ENCODE measurements at places on chromosomes 13 and 19.

DNA sequence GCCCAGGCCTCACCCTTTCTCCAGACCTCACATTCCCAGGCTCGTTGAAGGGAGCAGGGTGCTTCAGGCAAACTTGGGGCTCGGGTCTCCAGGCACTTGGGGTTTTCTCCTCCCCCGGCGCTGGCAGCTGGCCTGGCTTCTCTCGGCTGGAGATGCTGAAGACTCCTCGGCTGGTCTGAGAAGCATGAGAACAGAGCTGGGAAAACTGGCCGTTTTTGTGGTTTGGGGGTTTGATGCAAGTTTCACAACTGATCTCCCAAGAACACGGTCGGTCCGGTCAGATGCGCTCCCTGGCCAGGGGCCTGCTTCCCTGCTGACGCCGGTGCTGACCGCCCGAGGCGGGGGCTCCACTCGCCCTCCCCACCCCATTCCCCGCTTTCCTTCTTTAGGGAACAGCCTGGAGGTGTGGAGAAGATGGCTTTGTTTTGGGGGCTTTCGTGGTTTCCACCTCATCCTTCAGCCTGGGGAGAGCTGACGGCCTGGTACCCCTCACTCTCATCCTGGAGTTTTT, 35.3 kb downstream of the CEBPA start:
- no peak for DNase-seq

DNA sequence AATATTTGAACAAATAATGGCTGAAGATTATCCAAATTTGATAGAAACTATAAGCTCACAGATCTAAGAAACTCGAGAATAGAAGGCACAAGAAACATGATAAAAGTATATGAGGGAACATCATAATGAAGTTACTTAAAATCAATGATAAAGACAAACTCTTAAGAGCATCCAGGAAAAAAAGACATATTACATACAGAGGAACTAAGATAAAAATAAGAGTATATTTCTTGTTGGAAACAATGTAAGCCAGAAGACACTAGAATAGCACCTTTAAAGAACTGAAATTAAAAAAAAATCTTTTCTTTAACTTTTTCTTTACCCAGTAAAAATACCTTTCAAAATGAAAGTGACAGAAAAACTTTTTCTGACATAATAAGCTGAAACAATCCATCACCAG, 356.4 kb downstream of the DNAJC15 start:
- no peak for DNase-seq

DNA sequence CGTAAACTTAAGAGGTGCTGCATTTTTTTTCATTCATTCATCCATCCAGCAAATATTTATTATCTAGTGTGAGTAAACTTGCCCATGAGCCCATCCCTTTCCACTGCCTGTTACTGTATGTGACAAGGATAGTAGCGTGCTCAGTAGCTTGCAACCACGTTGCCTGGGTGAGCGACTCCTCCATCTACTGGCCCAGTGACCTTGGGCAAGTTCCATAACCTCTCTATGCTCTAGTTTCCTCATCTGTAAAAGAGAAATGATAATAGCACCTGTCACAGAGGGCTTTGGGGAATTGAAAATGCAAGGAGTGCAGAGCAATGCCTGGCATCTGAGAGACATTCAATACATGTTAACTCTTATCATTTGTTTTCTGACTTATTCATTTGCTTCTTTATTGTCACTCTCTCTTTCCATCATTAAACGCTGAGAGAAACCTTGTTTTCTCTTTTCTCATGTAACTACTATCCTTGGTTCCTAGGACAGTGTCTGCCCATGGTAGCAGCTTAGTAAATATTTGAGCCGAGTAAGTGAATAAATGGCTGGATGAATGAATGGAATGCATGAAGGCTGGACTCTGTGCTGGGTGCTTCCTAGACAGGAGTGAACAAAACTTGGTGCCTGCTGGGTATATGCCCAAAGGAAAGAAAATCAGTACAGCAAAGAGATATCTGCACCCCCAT, 19.9 kb downstream of the LRCH1 start:
- no peak for DNase-seq

DNA sequence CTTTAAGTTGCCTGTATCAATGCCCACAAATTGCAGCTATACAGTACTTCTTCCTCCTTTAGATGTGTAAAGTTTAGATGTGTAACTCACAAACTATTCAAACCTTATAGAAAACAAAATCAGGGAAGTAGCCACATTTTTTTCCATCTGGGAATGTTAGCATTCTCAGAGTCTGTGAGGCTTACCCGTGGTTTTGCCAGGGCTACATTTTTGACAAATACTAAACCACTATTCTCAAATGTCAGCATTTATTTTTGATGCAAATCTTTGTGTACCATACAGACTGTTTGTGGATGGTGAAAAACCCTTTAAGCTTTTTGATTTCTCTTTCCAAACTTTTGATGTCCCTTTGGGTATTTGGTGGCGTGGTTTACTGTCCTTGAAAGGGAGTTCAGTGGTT, 216.4 kb downstream of the POSTN start:
- peak; percentile 21 for DNase-seq

DNA sequence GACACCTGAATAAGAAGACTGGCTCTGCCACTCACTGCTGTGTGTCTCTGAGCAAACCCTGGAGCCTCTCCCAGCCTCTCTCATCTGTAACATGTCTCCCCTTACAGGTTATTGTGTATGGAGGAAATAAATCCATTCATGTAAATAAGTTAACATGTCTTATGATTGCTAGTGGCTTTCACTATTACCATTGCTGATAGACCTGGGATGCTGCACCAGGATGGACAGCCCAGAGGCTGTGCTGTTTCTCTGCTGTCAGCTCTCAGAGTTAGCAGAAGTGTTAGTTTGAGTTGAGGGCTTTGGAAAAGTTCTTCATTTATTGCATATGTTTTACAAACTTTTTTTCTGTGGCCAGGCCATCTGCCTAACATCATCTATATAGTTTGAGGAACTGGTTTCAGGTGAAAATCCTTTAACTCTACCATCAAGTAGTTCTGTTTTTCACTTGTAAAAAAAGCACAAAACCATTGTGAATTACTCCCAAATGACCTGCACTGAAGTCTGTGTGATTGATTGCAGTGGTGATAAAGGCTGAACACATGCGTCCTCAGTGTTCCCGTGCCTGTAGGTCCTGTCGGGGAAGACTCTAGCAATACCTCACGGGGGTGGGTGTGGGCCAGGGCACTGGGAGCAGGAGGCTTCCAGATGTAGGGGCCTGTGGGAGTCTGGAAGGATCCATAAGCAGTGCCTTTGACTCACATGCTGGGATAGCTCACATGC, 24.6 kb downstream of the MPHOSPH8 start:
- no peak for DNase-seq

DNA sequence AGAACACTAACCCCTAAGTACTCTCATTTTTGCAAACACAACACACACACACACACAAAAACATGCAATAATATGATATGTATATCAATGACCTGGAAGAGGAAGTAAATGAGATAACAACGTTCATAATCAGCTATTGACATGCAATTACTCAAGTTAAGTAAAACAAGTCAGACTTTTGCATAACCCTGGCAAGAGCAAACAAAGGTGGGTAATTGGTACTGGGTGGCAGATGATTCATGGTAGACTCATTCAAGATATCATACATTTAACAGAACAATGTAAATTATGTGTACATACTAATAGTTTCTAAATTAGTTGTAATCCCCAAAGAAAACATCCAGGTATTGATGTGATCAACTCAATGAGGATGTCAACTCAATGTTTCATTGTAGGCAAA, 508.8 kb downstream of the DACH1 start:
- no peak for DNase-seq

- no peak for DNase-seq
Measured at GRCh38 chr19:35901854-35902661, at the start of gene HCST. Gene HCST (plus strand): TSS chr19:35902529. CDS start chr19:35902594, 65 bp downstream.

DNA sequence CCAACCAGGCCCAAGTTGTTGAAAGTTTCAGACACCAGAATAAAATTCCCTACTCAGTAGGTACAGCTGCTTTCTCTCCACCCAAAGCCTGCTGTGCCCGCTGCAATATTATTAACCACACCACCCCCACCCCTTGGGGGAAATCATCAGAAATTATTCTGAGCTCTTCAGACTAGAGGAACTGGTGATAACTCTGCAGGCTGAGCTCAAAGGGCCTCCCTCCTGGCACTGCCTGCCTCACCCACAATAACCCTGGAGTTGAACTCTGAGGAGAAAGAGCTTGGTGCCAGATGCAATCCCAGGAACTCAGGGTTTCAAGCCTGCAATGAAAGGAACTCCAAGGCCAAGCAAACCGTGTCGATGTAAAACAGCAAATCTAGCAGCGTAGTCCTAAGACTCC, 381.7 kb upstream of the ZNF507 start:
- DNase-seq, result no peak

DNA sequence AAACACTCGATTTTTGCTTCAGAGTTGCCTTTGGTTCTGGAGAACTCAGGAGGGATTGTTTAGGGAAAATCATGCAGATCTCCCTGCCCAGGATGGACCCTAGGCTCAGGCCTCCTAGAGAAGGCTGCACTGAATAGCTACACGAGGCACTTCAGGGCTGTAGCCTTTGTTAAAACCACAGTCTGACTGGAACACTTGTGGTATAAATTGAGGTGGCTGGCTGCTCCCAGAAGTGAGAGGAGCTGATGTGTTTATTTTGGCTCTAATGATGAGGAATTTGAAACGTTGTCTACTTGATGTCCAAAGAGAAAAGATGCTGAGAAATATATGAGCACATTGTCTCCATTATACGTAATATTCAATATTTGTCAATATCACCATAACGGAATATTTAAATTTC, 762.1 kb upstream of the ARGLU1 start:
- no peak for DNase-seq

- no peak for DNase-seq
Measured at GRCh38 chr13:73111331-73111730, 52.5 kb downstream of the KLF5 start.

DNA sequence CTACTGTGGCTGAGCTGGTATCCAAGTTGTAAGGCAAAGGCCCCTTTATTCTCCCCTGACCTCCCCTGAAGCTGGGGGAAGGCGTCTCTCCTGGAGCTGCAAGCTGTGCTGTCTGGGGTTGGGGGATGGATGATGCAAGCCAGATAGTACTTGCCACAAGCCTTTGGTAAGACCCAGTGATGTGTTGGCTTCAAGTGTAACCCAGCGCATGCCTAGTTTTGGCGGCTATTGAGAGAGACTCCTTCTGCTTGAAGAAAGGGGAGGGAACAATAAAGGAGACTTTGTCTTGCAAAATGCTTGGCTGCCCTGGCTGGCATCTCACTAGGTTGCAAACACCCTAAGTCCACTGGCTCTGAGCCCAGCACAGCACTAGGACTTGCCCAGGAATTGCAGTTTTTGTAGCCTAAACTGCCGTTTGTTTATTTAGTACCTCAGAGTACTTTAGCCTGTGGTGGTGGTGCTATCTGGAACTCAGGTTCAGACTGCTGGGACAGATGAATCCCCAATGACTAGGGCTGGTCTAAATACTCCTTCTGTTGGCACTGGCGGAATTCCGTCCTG, 108.2 kb downstream of the TNFSF13B start:
- no peak for DNase-seq

DNA sequence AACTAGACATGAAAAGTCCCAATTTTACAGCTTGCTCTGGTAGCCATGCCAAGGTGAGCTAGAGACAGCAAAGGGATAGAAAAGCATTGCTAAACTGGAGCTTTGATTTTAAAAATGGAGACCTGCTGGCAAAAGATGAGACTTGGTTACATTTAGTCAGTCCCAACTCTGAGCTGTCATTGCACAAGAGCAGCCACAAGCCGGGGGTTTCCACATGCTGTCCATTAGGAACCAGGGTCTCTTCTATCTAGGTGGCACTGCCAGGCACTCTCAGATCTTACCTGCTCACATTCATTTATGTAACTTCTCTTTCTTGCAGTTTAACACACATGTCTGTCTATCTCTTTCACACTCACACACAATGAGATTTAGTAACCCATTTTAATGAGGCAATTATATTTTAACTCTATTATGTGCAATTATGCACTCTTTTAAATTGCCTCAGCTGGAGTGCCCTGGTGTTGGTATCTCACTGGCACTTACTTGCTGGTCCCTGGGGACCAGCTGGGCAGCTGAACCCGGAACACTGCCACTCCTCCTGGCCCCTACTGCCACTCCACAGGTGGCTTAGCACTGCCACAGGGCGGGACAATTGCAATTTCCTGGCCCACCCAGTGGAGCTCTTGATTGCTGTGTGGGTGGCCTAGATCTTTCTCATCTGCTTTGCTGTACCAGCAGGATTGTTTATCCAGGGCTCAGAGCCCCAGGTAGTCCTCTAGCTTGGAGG, 112.5 kb downstream of the COG6 start:
- no peak for DNase-seq

DNA sequence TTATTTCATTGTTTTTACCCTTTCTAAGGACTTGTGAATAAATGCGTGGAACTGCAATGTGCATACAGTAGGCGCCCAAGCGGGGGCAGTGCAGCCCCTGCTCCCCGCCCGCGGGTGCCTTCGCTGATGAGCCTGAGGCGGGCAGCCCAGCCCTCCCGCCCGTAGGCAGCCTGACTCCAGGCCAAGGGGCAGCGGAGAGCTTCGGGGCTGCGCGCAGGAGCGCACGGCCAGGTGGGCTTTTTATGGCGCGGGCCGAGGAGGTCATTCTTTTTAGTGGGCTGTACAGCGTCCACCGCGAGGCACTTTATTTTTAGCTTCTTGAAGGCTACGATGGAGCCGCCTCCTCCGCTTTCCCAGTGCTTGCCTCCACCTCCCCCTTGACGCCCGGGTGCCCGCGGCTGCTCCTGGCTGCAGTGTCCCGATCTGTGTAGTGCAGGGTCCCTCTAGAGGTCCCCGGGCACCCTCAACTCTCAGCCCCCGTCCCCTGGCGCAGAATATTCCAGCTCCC, 60.5 kb downstream of the CCNE1 start:
- no peak for DNase-seq

GRCh38 chr13:44237881-44238421, 135.7 kb upstream of the SERP2 start:
- DNase-seq, result peak; percentile 67

All from fibroblast of skin of left biceps (primary cell).